ENCODE measurements at places on chromosomes 13 and 19. TPM values are rescaled to one million over a fixed set of nuclear protein-coding genes. Genes with fewer than 3 reads are reported as not detected.
A peak's percentile ranks its signal among the peaks of the same experiment; 100 is the strongest.

DNA sequence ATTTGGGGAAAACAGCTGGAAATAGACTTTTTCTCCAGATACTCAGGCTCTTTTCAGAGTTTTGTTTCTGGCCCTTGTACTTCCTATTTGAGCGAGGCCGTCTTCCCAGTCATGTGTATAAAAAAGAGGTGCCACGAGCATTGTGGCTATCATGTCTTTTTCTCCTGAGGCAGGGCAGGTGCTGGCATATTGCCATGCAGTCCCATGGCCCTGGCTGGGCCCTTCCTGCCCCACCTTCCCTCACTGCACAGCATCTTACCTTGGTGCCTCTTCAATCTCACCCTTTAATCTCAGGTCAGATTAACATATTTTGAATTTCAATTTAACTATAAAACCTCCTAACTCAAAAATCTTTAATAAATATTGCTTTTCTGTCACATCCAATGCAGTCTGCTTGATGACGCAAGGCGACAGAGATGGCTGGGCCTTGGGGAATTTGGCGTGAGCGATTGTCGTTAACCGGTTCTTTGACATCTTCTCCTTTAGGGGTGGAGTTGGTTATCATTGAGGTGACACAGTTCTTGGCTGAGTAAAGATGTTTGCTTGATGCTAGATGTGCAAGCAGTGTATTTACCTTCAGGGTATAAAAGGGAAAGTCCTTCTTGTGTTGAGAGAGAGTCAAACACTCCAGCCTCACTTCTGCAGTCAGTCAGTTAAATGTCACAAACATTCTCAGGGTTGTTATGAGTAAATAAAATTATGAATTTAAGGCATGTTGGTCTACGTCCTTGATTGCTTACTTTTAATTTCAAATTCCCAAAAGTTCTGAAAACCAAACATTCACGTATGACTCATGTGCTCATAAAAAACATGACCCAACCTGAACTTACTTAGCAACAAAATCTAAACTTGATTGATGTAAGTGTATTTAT is 289.9 kb downstream of the MYO16 start:
- DNase-seq = no peak

GATAD2A gene
- 12.2 TPM for polyA plus RNA-seq

DNA sequence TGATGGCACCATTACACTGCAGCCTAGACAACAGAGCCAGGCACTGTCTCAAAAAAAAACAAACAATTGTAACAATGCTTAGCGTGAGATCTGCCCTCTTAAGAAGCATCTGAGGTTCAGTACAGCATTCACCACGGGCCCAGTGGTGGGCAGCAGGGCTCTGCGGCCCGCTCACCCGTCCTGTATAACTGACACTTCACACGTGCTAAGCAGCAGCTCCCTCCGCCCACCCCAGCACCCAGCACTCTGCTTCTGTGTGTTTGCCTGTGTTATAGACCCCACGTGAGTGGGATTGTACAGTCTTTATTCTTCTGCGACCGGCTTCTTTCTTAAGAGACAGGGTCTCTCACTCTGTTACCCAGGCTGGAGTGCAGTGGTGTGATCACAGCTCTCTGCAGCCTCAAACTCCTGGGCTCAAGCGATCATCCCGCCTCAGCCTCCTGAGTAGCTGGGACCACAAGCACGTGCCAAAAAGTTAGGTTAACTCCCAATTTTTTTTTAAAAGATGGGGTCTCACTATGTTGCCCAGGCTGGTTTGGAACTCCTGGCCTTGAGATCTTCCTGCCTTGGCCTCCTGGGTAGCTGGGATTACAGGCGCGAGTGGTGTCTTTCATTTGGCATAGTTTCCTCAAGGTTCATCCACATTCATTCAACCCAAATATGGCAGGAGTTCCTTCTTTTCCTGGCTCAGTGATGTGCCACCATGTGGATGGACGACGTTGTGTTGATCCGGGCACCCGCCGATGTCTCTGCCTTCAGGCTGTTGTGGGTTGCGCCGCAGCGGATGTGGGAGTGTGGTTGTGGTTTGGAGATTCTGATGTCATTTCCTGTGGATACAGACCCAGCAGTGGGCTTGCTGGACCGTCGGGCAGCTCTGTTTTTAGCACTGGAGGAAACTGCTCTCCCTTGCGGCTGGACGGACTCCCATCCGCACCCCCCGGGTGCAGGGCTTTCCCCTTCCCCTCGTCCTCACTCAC is 170.0 kb downstream of the KDM4B start:
- DNase-seq = peak; percentile 59

GRCh38 chr19:29680937-29681336 is 15.7 kb downstream of the PLEKHF1 start:
- DNase-seq = no peak

CD22 gene
- 0.20 TPM for polyA plus RNA-seq

DNA sequence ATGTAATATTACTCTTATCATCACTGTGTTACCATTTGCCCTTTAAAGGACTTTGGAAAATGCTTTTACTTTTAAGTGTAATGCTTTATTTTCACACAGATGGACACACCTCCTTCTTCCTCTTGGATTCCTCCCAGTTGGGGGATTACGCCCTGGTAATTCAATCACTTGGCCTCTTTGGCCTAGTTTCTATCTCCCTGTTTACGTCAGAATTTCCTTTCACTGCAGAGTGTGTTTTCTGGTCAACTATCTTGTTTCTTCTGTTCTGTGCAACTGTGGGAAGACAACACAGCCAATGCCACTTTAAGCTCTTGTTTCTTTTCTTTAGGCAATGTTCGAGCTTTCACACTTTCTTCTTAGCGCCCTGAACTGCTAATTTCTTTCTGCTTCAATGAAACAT is 257.3 kb upstream of the MAB21L1 start:
- no peak for DNase-seq

DNA sequence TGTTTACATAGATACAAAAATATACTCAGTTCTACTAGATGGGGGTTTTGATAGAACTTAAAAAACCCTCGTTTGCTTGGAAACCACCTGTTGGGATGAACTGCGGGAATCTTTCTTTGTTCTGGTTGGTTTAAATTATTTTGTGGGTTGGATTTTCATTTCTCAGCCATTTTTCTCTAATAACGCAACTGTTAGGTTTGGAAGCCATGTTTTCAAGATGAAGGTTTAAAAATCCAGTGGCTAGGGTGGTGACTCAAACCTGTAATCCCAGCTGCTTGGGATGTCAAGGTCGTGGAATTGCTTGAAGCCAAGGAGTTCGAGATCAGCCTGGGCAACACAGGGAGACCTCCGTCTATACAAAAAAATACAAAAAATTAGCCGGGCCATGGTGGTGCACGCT is 1.6 kb downstream of the URI1 start:
- DNase-seq = no peak

DNA sequence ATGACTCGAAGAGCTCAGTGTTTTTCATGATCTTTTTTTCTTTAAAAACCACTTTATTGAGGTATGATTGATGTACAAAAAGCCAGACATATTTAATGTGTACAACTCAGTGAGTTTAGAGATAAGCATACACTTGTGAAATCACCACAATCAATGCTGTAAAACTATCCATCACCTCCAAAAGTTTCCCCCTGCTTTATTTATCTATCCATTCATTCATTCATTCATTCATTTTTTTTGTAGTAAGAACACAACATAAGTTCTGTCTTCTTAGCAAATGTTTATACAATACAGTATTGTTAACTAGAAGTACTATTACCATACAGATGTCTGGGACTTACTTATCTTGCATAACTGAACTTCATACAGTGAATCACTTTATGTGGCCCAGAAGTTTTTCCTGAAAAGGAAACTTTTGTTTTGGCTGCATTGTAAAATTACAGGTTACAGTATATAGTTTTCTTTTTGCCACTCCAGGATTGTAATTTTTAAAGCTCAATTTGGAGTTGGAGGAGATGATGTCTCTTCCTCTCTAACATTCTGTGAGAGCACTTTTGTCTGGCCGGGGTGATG is 6.7 kb downstream of the RAP2A start:
- no peak for DNase-seq

DNA sequence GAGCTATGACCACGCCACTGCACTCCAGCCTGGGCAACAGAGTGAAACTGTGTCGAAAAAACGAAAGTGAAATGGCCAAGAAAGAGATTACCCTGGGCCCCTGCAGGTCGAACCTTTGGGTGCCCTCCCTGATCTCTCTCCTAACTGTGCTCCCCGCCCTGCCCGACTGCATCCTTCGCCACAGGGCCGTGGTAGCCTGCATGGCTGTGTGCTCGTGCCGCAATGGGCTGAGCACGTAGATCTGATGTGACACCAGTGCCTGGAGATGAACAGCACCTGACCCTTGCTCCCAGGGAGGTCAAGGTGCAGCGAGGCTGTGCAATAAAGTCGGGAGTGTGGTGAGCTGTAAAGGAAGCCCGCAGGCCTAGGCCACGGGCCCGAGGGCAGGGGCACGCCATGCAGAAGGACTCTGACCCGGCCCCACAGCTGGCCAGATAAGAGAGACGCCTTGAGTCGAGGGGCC is 60.2 kb downstream of the PEX11G start:
- DNase-seq = no peak

- DNase-seq = peak; percentile 71
Measured at GRCh38 chr19:45782162-45782691, at the start of gene DMPK. TSS of gene DMPK (minus strand) at chr19:45782490. CDS start at chr19:45782352, 138 bp downstream.

DNA sequence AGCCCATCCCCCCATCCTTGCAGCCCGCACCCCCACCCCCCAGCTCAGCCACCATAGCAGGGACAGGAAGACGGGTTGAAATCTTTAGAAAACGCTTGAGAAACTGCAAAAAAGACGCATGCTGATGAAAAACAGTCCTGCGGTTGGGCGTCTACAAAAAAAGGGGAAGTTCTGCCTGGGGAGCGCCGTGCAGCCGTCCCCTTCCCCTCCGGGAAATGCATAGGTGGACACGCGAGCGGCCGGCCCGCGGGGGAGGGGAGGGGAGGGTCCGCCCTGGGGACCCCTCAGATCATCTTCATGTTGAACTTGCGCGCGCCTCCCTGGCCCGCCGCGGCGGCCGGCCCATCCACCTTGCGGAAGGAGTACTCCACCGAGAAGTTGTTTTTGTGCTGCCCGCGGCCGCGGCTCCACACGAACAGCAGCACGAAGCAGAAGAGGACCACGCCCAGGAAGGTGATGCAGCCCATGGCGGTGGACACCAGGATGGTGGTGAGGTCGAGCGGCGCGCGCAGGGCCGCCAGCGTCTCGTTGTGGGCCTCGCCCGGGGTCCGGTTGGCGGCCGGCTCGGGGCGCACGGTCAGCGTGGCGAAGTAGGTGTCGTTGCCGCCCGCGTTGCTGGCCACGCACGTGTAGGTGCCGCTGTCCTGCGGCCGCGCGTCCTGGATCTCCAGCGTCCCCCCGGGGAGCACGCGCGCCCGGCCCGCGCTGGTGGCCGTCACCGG is 7.9 kb upstream of the PEAK3 start:
- peak; percentile 42 for DNase-seq

- no peak for DNase-seq
Measured at GRCh38 chr13:24861617-24862362, 97.8 kb downstream of the RNF17 start.

DNA sequence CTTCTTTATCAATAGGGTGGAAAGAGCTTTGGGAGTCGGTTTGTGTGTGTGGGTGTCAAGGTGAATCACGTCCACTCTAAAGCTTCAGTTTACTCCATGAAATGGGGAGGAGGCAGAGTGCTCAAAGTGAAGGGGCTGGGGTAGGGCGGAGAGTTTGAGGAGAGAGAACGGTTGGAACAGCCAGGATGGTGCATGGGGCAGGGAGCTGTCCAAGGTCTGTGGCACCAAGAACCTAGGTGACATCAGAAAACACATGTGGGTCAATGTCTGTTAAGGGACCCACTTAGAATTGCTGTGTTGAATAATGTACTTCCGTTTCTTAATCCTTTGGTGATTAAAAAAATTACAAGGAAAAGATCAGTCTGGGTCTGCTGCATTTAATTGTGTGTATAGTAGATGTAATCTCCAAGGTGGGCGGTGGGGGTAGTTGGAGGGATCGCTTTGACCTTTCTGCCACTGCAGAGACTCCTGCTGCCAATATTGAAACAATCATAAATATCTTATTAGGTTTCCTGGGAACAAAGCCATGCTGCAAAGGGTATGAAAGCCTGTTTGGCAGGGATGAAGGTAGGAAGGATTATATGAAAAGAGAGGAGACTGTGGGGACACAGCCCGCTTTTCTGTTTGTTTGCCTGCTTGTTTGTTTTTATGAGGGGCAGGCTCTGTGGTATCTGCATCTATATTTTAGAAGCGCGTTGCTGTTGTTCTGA is 122.3 kb downstream of the ATP8A2 start:
- DNase-seq = no peak

DNA sequence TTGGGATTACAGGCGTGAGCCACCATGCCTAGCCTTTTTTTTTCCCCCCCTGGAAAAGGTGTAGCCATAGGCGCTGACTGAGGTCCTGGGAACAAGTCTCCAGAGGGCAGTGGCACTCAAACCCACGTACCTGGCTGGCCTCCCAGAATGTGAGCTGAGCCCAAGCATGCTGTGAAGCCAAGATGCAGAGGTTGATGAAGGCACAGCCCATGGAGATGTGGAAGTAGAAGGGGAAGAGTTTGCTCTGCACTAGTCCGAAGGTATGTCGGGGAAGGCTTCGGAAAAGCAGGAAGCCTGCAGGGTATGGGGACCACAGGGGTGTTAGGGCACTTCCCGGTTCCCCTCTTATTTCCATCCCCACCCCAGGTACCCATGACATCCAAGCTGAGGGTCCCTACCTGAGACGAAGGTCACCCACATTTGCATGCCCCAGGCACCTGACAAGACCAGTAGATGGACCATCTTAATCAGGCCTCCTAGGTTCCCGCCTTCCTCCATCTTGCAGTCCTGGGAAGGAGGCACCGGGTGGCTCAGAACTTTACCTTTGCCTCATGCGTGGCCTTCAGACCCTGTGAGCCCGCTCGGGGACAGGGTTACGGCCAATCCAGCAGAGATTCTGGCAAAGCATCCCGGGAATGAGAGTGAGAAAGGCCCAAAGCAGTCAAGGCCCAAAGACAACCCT is 805 bp downstream of the TMEM205 start:
- DNase-seq = no peak

GRCh38 chr13:42798118-42798517 is 16.7 kb downstream of the FAM216B start:
- DNase-seq = no peak

GRCh38 chr13:41813426-41813825 is 147.5 kb downstream of the VWA8 start:
- no peak for DNase-seq

- no peak for DNase-seq
Measured at GRCh38 chr13:79867254-79867653, 386.3 kb downstream of the NDFIP2 start.

- DNase-seq = no peak
Measured at GRCh38 chr19:43560687-43561086, 14.6 kb downstream of the XRCC1 start.

- DNase-seq = no peak
Measured at GRCh38 chr13:26599403-26599802, 41.9 kb downstream of the WASF3 start.
